ENCODE measurements at places on chromosomes 1 and 21.

- DNase-seq = no peak
Observed at GRCh38 chr1:161739865-161740566, 9.6 kb upstream of the DUSP12 start.

- peak; percentile 55 for DNase-seq
Observed at GRCh38 chr1:23984417-23985186, 4.5 kb upstream of the SRSF10 start.

DNA sequence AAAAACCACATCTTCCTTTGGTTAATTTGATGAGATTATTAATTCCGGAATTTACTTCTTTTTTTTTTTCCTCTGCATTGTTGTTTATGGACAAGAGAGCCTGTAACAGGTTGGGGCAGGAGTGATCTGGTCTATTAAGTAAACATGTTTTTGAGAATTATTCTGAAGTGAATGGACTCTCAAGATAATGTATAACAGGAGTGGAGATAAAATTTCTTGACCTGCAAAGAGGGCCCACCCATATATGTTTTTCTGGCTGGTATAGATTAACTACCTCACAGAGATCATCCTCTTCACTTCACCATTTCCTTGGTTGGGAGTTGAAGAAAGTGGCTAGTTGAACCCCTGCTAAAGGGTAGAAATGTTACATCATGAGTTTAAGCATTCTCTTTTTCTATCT lies 10.7 kb downstream of the DDI2 start:
- DNase-seq = no peak

DNA sequence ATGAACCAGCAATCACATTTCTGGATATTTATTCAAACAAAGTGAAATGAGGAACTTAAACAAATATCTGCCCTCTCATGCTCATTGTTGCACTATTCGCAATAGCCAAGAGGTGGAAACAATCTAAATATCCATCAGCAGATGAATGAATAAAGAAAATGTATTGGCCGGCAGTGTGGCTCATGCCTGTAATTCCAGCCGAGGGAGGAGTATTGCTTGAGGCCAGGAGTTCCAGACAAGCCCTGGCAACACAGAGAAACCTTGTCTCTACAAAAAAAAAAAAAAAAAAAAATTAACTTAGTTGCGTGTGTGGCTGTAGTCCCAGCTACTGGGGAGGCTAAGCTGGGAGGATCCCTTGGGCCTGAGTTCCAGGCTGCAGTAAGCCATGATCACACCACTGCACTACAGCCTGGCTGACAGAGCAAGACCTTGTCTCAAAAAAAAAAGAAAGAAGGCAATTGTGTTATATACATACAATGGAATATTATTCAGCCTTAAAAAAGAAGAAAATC lies 191.4 kb downstream of the AKT3 start:
- DNase-seq = no peak

DNA sequence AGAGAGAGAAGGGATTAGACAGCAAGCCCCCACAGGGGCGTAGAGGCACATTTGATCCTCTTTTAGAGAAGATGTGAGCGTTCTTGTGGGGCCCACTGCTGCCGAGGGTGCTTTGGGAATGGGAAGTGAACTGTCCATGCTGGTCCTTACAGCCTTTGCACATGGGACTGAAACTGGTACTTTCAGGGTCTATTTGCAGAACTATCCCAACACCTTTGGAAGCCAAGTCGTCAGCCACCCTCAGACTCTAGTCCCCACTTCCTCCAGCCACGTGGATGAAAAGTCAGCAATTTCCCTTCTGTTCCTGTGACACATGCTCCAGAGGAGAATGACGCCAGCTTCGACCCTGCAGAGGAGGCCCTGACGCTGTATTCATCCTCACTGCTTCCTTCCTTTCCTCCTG lies 2.6 kb upstream of the RAB7B start:
- DNase-seq = no peak

GRCh38 chr21:31670070-31670469 lies 10.6 kb downstream of the SOD1 start:
- DNase-seq = no peak

- DNase-seq = no peak
Observed at GRCh38 chr1:186189156-186189555, 185.9 kb downstream of the TPR start.

- no peak for DNase-seq
Observed at GRCh38 chr1:192726820-192727504, 81.9 kb upstream of the RGS2 start.

- no peak for DNase-seq
Observed at GRCh38 chr1:204314893-204315658, 44.7 kb downstream of the PLEKHA6 start.

- DNase-seq = no peak
Observed at GRCh38 chr1:90854397-90854924, 137.4 kb upstream of the BARHL2 start.

DNA sequence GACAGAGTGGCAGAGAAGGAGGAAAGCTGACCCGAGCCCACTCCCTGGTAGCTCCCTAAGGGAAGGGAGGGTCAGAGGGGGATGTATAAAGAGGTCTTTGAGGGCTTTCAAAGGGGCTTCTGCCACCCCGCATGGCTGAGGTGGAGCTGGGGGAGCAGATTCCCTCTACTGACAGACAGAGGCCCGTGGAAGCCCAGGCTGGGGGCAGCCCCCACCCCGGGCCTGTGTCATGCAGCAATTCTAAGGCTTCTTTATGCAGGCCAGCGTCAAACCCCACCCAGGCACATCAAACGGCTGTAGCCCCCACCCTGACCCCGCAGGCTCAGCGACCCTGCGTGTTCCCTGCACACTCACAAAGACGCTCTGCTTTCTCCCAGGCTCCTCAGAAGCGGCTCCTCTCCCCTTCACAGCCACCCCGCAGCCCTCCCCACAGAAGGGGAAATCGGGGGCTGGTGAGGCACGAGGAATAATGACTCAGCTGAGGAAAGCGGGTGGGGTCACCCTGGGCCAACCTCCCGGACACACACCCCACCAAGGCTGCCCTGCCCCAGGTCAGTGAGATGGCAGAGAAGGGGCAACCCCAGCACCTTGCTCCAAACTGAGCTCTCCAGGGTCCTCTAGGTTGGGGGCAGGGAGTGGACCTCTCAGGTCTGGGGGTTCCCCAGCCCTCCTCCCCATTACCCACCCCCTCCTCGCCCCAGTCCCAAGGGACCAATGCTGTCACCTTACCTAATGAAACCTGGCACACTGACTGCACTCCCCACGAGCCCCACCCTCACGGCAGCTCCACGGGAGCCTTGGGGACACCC lies 10.8 kb downstream of the SLC45A3 start:
- no peak for DNase-seq

DNA sequence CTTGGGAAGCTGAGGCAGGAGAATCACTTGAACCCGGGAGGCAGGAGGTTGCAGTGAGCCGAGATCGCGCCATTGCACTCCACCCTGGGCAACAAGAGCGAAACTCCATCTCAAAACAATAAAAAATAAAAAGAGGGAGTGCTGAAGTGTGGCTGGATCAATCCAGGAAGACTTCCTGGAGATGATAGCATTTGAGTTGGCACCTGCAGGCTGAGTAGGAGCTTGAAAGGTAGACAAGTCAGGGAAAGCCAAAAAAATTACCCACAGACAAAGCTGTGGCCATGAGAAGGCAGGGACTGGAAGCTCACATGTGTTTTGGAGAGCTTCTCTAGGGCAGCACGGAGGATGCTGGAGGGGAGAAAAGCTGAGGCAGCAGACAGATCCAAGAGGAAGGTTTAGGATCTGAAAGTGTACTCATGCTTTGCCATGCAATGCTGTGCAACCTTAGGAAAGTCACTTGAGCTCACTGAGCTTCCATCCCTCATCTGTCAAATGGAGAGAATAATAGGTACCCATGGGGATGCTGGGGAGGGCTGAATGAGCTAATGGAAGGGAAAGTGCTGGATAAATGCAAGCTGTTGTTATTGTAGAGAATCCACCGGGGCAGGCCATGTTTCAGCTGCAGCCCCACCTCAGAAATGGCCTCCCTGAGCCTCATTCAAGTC lies 26.0 kb upstream of the SYNC start:
- peak; percentile 0 for DNase-seq

DNA sequence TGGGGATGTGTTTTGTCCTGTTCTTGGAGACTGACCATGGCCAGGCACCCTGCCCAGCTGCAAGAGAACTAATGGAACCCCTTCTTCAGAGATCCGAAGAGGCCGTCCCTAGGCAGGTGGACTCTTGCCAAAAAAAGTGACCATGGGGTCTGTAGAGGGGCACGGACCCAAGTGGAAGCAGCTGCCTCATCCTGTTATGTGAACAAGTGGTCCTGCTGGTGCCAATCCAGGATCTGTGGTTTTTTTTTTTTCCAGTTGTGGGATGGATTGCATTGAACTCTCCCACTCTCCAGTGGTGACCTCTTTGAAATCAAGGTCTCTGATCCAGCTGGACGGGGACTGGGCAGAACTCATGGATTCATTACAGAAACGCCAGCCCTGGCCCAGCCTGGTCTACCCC lies 71.2 kb downstream of the ARHGEF10L start:
- no peak for DNase-seq

DNA sequence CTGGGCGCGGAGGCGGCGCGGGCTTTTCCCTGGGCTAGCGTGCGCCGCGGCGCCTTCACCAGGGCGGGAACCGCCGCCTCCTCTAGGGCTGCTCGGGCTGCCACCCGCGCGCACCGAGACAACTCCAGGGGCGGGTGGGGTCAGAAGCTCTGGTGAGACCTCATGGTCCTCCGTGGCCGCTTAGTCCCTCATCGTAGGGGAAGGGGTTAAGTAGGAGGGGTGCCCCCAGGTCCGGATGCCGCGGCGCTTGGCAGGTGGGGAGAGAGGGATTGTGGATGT lies 559 bp downstream of the SERTAD4 start:
- no peak for DNase-seq

- no peak for DNase-seq
Observed at GRCh38 chr1:4963251-4963650, 308.8 kb downstream of the AJAP1 start.

DNA sequence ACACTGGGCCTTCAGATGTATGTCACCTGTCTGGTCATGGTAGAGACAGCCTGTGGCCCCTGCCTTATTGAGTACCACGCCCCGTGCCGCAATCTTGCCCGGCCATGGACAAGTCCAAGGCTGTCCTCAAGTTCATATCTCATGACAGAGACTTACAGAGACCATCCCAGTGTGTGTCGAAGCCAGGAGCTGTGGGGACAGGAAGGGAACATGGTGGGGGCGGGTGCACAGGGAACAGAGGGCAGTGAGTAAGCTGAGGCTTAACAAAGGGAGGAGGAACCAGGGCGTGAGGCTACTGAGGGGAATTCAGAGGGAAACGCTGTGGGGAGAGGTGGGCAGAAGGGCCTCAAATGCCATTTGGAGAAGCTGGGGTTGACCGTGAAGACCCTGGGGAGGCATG lies 75.8 kb downstream of the ALPL start:
- DNase-seq = no peak

- DNase-seq = no peak
Observed at GRCh38 chr21:31473685-31474345, 129.8 kb upstream of the TIAM1 start.

- peak; percentile 1 for DNase-seq
Observed at GRCh38 chr1:211013346-211014240, 120.4 kb downstream of the KCNH1 start.

DNA sequence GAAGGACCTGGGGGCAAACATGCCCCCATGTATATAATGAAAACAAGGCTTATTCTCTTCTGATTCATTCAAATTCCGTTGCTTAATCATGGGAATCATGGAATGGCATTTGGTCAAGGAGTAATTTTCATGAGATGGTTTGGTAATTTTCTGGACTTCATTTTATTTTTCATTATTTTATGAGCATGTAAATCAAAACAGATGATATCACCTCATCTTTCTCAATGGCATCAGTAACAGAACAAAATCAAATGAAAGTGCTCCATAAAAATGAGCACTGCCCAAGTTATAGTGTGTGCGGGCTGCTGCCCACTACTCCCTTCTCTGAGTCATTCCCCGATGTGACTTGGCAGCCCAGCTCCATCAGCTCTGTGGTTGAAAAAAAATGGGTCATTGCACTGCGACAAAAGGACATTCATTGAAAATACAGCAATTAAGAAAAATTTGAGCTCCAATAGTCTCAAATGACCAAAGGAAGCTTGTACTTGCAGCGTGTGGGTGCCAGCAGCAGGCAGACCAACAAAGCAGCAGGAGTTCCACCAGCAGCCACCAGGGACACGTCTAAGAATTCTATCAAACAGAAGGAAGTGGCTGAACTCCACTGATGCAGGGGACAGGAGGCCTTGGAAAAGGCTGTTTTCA lies 84.3 kb upstream of the VAV3 start:
- no peak for DNase-seq

DNA sequence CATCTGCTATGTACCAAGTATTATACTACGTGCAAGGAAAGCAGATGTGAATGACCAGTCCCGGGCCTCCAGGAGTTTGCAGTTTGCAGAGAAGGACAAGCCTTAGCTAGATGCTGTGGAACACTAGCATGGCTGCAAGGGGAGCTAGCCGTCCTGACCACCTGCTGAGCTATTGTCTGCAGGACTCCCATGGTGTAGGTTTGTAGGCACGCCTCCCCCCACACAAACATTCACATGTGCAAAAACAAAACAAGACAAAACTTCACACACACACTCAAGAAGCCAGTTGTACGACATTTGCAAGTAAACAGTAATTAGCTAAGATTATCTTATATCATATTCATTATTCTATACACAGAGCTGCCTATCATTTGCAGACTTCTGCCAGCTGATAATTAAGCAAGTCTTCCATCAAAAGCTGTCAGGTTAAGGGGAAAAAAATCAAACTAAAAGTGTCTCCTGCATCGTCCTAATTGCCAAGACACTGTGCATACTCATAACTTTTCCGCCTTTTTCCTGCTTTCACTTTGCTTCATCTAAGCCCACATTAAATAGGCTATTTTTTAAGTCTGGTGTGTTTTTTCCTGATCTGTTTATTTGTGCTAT lies 10.7 kb upstream of the HNRNPU start:
- DNase-seq = no peak

DNA sequence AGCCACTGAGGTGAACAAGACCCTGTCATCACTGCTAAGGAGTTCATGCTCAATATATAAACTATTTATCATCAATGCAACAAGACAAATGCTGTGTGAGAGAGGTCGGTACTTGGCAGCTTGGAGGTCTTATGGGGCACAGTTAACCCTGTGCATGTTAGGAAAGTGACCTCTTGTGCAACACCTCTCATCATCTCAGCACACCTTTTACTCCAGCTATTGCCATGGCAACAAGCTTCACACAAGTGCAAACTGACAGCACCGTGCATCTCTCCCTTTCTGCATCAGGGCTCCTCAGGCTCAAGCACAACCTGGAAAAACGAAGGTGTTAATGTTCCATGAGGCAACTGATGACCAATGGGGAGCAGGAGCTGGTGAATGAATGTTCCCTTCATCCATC lies 14.7 kb upstream of the MYSM1 start:
- DNase-seq = no peak

- DNase-seq = peak; percentile 46
Observed at GRCh38 chr1:58968360-58968952, 184.6 kb upstream of the JUN start.

DNA sequence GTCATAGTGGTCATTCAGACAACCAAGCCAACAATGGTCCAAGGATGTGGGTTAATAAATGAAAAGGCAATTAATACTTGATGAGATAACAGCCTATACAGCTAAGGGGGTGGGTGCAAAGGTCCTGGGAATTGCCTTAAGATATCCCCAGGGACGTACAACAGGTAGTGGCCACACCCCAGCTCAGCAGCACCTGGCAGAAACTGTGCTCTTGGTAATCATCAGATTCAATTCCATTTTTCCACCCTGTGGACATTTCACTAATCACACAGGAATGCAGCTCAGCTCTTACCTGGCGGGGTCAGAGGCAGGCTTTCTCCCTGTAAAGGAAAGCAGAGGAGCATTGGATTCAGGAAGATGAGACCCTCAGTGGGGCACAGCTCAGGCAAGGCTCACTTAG lies 32.9 kb downstream of the FCRL5 start:
- DNase-seq = no peak
